Hepatic stellate cell (primary cell): ENCODE measurements at places on chromosomes 4 and X.

GRCh38 chr4:4640692-4641091 is 98.8 kb upstream of the STX18 start:
- DNase-seq = no peak

GRCh38 chrX:78333521-78333920 is 6.1 kb upstream of the CYSLTR1 start:
- no peak for DNase-seq

- no peak for DNase-seq
Observed at GRCh38 chr4:4456351-4456750, 69.4 kb downstream of the NSG1 start.

- DNase-seq = no peak
Observed at GRCh38 chr4:27008679-27009078, 148.0 kb downstream of the STIM2 start.

DNA sequence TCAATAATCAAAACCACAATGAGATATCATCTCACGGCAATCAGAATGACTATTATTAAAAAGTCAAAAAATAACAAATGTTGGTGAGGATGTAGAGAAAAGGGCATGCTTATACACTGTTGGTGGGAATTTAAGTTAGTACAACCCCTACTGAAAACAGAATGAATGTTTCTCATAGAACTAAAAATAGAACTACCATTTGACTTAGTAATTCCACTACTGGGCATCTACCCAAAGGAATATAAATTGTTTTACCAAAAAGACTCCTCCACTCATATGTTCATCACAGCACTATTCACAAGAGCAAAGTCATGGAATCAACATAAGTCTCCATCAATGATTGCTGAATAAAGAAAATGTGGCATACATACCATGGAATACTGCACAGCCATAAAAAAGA is 278.1 kb upstream of the ARSJ start:
- no peak for DNase-seq

DNA sequence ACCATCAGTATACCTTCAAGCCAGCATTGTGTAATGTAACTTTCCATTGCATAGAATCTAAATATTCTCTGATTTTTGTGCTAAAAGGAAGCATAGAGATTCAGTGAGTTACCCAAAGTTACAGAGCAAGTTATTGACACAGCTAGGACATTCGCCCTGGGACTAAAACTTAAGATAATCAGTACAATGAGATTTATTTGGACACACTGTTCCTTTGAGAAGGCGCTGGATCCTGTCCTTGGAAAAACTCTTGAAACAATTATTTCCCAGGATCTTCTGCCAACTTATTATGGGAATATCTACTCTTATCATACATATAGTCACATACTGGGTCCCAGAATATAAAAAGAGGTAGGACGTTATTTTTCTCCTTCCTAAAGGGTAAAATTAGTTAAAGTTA is 392.0 kb downstream of the UBE2NL start:
- no peak for DNase-seq

- DNase-seq = no peak
Observed at GRCh38 chr4:88045021-88045420, 37.6 kb downstream of the PKD2 start.

DNA sequence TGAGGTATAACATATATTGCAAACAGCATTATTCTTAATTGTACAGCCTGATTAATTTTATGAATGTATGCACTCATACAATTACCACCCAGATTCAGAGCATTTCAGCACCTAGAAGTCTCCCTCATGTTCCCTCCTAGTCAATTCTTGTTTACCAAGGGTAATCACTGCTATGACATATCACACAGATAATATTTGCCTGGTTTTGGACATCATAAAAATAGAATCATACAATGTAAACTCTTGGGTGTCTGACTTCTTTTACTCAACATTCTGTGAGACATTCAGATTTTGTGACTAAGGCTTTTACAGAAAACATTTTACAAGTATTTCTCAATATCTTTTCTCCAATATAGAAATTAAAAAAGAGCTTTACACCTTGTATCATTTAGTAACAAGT is 66.9 kb downstream of the PTPN13 start:
- no peak for DNase-seq

DNA sequence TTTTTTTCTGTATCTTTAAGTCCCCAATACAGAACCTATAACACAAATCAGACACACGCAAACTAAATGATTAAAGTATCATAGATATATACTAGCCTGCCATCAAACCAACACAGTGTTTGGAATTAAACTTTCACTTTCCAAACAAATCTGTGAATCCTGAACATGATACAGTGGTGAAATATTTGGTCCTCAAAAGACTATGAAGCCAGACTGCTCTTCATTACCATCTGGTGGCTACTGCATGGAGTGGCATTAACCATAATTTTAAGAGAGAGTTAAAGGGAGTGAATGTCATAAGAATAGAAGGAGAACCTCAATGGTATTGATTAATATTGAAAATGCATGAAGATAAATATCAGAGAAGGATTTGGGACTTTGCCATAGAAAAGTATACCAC is 9.2 kb upstream of the GABRA4 start:
- DNase-seq = peak; percentile 56

DNA sequence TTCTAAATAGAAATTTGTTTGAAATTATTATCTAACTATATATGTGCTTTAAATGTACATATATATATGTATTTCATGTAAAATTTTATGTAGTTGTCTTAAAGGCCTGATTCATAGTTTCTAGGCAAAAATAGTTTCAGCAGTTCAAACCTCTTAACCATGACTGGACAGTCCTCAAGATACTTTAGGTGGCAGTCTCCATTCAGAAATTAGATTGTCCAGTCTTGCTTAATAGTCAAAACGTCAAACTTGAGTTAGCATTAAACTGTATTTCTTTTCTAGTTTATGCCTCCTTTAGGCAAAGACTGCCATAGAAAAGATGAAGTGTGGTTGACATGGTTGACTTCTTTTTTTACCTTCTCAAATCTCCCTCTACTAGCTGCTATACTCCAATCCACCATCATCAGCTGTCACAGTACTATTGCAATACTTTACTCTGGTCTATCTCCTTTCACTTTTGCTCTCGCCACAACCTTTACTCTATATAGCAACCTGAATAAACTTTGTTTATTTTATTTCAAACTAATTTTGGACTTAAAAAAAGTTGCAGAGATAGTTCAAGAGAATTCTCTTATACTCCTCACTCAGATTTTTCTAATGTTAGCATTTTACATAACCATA is 395.6 kb upstream of the DIPK2B start:
- peak; percentile 6 for DNase-seq

GRCh38 chr4:6116696-6117285 is 83.6 kb downstream of the JAKMIP1 start:
- DNase-seq = no peak

GRCh38 chr4:18815081-18815778 is 793.7 kb upstream of the LCORL start:
- DNase-seq = no peak

- no peak for DNase-seq
Observed at GRCh38 chr4:128221586-128221985, 66.0 kb downstream of the PGRMC2 start.

- no peak for DNase-seq
Observed at GRCh38 chr4:38621028-38621684, 42.8 kb upstream of the KLF3 start.

GRCh38 chrX:24055043-24055356 is 244 bp downstream of the EIF2S3 start:
- DNase-seq = no peak

- peak; percentile 9 for DNase-seq
Observed at GRCh38 chr4:112327965-112328733, 31.0 kb downstream of the ALPK1 start.

DNA sequence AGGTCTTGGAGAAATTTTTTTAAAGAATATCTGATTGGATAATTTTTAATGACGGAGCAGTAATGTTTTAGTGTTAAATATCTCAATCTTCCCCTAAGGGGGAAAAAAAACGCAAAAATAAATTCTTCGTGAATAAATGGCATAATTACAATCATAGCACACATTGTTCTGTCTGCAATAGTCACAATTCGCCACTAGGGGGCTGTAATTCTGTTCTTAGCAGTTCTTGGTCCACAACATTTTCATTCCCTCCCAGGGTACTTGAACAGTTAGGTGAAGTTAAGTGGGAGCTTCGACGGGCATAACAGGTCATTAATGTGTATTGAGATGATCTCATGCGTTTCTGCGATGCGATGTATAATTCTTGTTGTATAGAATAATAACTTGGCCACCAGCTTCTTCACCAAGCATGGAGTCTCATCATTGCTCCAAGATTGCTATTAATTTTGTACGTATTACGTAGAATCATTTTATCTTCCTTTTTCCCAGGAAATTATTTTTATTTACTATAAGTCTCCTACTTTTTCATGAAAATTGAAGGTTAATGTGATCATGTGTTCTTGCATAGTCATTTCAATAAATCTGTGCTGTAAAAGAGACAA is 27.2 kb downstream of the HTR2C start:
- peak; percentile 14 for DNase-seq

- no peak for DNase-seq
Observed at GRCh38 chr4:16914208-16914607, 15.8 kb upstream of the LDB2 start.

GRCh38 chrX:48045410-48046311 is 25.8 kb downstream of the ZNF630 start:
- DNase-seq = no peak

DNA sequence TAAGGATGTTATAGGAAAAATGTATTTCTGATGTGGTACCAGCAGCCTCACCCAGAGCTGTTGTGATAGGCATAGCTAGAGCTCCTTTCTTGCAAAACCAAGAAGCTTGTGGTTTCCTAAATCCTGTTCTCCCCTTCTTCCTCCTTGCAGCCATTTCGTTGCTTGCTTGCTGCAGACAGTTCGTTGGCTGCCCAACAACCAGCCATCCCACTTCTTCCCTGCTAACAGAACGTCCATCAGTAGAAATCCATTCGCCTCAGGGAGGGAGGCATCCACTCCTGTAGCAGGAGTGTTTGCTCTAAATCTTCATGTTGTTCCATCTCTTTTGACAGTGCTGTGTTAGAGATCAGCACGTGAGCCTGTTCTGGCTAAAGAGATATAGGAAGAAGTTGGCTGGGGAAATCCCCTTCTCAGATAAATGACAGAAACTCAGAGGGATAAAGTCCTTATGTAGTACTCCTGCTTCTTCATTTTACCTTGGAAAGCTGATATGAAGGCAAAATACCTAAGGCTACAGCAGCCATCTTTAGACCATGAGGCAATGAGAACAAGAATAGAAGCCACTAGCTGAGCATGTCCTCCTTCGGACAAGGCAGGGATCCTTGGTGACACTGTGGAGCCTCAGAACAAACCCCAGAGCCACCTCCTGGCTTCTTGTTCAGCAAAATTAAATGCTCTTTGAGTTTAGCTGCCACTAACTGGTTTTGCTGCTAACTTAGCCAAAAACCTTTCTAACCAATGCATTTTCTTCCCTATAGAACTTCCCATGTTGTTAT is 68.4 kb upstream of the RELL1 start:
- no peak for DNase-seq

GRCh38 chr4:36254371-36254770 is 10.1 kb upstream of the ARAP2 start:
- DNase-seq = no peak

DNA sequence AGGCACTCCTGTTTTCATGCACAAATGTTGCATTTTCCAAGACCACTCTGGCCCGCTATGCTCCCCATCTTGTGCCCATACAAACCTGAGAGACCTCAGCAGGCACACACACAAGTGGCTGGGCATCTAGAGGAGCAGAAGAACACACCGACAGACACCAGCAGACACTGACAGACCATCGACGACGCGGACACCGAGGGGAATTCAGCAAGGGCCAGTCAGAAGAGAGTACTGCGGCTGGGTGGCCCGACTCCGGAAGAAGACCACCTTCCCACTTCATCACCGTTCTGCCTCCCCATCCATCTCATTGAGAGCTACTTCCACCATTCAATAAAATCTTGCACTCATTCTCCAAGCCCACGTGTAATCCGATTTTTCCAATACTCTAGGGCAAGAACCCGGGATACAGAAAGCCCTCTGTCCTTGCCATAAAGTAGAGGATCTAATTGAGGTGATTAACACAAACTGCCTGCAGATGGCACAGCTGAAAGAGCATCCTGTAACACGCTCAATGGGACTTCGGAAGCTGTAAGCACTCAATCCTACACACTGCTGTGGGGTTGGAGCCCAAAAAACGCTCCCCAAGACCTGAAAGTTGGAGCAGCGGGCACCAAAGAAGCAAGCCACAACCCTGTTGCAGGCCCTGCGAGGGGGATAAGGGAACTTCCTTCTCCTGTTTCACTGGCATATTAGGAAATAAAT is 780.9 kb downstream of the ARAP2 start:
- no peak for DNase-seq

DNA sequence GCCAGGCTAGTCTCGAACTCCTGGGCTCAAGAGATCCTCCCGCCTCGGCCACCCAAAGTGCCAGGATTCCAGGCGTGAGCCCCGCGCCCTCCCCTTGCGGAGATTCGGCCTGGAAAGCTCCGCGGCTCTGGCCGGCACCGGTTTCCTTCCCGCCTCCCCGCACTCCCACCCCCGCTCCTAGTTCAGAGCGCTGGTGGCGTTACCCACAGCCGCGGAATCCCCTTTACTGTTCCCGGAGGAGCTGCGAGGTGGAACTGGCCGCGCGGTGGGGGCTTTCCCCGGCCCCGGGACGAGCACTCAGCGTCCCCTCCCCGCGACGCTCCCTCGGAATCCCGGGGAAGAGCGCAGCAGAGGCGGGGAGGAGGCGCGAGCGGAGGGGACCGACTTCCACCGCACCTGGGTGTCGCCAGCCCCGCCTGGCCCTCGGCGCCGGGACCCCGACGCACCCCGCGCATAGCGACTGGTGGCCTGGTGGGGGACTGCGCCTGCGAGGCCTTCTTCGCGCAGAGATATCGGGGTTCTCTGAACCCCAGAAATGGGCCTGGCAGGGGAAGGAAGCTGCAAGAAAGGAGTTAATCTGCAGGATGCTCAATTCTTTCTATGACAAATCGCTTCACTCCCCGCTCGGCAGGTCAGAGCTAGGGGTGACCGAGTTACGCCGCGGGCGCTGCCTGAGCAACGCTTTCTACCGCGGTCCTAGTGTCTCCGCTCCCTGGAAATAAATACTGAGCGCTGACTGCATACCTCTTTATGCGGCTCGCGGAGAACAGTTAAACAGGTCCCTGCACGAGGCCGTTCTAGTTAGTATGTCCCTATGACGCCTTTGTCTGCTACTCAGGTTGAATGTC is 14.6 kb upstream of the SLC25A4 start:
- DNase-seq = peak; percentile 37

GRCh38 chrX:108198420-108198819 is 106.8 kb downstream of the ATG4A start:
- no peak for DNase-seq

- no peak for DNase-seq
Observed at GRCh38 chrX:7116081-7116480, 31.4 kb upstream of the STS start.

- DNase-seq = no peak
Observed at GRCh38 chr4:184890499-184890898, 64.7 kb upstream of the ACSL1 start.

DNA sequence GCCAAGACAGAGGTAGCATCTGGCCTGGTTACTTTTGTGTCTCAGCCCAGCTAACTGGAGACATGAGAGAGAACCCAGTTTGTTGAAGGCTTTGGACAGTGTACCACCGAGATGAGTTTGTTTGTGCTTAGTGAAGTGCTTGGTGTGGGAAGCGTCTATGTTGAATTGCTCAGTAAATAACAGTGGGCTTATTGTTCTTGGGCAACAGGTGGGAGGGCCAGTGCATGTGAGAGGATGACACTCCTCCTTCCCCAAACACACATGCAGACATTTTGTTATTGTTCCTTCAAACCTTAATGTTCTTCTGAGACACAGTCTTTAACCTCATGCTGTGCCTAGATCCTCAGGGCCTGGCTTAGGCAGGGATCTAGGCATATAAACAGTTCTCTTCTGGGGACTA is 39.7 kb downstream of the MSN start:
- DNase-seq = no peak

GRCh38 chrX:44338361-44338760 is 5.1 kb downstream of the EFHC2 start:
- DNase-seq = no peak

GRCh38 chrX:106742805-106743204 is 16.3 kb downstream of the RNF128 start:
- no peak for DNase-seq
